ENCODE measurements at places on chromosomes 7 and 10.

DNA sequence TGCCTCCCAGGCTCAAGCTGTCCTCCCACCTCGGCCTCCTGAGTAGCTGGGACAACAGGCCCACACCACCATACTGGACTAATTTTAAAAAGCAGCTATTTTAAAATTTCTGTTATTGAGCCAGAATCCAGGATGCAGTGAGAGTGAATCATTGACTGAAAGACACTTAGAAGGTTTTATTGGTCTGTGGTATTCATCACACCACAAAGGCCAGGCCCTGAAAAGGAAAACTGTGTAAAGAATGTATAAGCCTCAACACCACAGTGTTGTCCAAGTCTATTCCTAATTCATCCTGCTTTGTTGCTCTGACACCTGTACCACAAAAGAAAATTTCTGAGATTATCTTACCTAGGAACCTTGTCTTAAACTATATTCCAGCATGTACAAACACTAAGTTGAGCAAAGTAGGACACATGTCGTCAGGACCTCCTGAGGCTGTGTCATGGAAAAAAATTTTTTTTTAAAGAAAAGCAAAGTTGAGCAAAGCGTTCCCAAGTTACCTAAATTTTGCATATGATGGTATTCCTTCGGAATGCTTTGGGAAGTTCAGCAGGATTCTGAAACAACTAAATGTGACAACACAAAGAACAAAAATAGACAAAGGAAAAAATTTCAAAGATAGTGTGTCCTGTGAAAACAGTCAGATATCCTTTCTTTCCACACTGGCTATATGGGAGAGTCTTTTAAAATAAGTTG lies 129.6 kb upstream of the MKLN1 start:
- DNase-seq: no peak

DNA sequence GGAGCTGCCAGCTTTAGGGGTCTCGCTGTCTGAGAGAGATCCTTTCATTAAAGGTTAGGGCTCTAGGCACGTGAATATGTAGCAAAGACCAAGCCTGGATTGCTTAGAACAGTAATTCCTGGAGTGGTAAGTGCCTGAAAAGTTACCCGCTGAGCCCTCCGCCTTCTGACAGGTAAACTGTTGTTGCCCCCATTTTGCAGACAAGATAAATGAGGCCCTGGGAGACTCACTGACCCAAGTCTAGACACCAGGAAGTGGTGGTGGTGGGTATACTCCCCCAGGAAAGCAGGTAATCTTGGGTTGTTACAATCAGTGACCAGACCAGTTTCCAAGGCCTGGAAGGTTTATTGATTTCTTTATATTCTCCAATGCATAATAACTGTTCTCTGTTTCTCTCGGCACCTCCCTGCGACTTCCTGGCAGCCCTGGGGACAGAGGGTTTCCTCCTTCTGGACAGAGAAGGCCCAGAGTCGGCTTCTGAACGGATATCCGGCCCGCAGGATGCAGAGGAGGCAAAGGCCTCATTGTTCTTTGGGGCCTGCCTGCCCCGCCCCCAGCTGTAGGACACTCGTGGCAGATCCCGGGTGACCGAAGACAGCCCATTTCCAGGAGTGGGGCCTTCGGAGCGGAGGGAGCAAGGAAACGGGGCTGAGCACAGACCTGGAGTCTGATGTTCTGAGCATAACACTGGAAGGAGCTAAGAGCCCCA lies 1.3 kb upstream of the GRK5 start:
- DNase-seq: peak; percentile 66

GRCh38 chr7:99392046-99392445 lies 16.4 kb downstream of the PDAP1 start:
- DNase-seq: no peak

- DNase-seq: no peak
Measured at GRCh38 chr7:155865830-155866525, 53.7 kb upstream of the SHH start.

DNA sequence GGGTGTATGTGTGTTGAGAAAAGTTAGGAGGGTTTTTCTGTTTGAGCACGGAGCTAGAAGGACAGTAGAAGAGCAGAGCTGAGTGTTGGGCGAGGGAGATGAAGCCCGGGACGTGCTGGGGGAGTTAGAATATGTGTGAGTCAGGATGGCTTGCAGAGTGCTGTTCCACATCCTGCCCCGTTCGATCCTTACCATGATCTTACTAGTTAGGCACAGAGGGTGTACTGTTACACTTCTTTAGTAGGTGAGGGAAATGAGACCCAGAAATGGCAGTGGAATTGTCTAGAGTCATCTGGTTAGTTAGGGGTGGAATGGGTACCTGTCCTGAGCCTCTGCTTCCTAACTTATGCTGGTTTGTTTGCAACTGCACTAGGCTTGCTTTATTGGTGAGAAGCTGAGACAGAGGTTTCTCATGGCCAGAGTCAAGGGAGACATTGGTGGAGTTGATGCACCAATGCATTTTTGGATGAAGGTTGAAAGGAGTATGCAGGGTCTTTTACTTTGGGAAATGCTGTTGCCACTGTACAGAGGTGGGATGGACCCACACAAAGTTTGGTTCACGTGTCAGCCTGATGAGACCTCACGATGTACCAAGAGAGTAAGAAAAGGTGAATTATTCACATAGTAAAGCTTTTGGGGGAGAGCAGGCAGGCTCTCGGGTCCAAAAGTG lies 42.4 kb downstream of the CCNY start:
- DNase-seq: no peak

DNA sequence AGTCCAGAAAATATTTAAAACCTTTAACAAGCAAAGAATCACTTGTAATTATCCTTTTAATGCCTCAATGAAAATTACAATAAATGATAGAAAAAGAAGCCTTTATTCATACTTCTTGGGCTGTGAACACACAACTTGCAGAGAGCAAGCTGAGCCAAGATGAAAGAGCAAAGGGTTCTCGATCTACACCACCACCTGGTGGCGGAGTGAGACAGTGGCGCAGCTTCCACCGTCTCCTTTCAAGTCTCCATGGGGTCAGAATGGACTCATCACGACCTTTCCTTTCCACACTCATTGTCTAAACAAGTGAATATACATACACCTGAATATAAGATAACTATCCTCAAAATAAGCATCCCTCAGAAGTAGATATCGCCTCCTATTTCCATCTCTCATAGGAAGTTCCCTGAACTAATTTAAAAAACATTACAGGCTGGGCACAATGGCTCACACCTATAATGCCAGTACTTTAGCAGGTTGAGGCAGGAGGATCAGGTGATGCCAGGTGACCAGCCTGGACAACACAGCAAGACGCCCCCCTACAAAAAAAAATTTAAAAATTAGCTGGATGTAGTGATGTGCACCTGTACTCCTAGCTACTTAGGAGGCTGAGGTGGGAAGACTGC lies 40.7 kb downstream of the ATE1 start:
- DNase-seq: peak; percentile 62

DNA sequence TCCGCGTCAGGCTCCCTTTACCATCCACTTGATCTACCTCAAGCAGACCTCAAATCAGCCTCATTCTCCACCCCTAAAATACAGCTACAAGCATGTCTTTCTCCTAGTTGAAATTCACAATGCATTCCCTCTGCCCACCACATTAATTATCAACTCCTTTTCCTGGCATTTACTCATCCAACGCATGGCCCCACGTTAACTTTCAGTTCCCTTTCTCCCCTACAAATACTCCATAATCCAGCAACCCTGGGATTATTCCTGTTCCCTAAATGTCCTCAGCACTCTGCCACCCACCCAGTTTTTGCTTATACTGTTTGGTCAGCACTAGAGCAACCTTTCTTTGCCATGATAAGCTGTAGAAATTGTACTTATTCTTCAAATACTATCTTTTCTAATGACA lies 5.7 kb upstream of the VIM start:
- DNase-seq: no peak

DNA sequence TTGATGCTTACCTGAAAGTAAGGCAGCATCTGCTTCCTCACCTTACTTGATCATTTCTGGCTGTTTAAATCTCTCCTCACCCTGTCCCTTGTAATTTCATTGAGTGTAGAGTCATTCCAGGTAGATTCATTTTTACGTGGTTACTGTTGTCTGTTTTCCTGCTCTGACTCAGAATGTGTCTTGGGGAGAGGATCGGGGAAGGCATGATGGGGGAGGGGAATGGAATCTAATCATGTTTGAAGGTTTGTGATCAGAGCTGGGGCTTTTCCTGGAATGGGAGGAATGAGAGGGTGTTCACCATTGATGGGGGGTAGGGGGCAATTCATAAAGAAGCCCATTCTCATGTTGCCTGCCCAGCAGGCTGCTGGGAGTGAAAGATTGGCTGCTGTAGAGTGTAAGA lies 18.7 kb downstream of the SEC24C start:
- DNase-seq: no peak

DNA sequence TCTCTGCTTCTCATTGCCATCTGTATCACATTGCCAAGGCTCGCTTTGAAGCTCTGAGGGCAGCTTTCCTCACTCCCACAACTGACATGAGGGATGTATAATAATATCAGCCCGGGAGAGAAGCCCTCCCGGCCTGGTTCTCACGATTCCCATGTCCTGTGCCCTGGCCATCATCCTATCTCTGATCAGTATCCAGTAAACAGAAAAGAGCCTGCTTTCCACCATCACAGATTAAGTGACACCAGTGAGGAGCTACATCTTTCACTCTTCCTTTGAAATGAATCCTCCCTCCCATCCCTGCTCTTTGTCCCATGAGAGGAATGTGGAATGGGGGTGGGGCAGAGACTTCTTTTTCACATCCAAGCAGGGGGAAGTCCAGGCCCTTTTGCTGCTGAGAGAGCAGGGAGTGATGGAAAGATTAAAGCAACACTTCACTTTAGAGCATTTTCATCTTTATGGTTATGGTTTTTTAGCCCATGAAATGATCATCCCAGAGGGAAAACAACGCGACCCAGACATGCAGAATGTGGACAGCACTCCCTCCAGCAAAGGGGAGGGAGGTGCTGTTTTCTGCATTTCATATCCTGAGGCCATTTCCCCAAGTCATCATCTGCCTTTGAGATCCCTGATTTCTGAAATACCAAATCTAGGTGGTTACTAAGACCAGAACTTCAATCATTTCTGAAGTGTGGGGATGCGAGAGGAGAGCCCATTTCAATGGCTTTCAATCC lies 84.6 kb upstream of the LYZL1 start:
- no peak for DNase-seq

DNA sequence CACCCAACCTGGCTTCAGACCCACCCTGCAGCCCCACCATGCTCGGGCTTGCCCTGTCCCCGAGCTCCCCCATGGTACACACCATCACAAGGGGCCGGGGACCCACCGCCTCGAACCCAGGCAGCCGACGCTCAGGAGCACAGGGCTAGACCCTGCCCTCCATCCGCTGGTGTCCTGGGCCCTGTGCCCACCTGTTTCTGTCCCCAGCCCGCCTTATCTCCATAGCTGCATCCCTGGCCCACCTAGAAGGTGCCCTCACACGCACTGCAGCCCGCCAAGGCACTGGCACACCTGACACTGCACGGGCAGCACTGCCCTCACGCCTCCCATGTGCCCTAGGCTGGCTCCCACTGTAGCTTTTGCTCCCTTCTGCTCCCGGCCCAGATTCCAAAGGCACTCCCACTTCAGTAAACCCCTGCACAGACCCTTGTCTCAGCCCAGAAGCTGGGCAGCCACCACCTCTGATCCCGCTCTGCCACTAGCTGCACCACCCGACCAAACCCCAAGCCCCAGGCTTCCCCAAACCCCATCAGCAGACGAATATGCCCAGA lies 17.1 kb downstream of the YKT6 start:
- DNase-seq: no peak

- no peak for DNase-seq
Measured at GRCh38 chr10:62050346-62050892, 148.9 kb downstream of the ARID5B start.

DNA sequence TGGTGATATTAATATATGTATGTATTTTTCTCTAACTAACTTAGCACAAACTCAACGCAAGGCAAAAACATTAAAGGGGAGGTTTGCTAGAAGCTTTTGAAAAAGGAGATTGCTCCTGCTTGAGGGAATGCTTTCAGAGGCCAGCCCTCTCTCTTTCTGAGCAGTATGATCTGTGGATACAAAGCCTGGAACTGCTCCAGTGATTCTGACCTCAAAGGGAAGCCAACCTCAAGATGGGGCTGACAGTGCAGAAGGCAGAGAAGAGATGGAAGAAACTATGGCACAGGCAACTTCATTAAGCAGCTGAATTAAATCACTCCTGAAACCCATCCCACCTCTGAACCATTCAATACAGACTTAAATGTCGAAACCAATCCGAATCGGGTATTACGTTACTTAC lies 102.4 kb downstream of the USP6NL start:
- DNase-seq: no peak

DNA sequence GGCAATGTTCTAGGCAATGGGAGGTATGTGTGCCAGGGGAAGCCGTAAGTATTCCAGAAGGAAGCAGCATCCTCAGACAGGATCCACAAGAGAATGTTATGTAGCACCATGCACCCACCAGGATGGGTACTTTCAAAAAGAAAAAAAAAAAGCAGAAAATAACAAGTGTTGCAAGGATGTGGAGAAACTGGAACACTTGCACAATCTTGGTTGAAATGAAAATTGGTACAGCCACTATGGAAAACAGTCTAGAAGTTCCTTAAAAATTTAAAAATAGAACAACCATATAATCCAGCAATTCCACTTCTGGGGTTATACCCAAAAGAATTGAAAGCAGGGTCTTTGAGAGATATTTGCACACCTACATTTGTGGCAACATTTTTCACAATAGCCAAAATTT lies 20.2 kb downstream of the C10orf71 start:
- DNase-seq: no peak

DNA sequence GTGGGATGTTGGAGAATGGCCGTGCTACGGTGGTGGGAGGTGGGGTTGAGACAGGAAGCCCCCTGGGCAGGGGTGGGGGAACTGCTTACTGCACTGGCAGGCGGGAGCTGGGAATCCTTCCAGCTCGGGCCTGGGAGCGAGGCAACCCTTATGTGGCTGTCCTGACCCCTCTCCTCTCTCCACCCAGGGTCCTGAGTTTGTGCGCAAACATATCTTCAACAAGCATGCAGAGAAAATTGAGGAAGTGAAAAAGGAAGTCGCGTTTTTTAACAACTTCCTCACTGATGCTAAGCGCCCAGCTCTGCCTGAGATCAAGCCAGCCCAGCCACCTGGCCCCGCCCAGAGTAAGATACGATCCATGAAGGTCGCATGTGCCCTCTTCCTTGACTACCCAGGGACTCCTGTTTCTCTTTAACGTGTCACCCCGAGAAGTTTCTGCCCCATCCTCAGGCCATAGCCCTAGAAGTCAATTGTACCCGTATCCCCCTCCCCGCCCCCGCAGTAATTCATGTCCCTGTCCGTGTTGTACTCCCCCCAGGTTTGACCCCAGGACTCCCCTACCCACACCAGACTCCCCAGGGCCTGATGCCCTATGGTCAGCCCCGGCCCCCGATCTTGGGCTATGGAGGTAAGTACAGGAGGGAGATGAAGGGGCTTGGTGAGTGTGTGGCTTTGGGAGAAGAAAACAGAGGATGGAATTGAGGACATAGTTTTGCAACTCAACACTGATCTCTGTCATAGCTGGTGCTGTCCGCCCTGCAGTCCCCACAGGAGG lies 1.8 kb downstream of the UFSP1 start:
- peak; percentile 34 for DNase-seq
